Osteoblast (primary cell): ENCODE measurements at places on chromosomes 7 and 10.

DNA sequence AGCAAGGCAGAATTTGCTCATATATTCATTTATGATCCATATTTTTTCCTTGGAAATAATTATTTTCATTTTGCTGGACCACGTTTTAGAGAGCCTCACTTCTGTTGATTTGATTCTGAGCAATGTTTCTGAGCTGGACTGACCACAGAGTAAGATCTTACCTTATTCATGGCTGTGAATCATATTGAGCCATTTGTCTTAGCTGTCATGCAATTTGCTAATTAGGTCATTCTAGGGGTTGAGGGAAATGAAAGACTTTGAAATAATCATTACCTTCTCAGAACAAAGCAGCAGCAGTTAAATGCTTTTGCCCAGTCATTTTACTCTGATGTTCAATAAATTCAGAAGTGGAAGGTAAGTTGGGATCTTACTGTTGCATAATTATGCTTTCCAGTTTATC is 251.4 kb downstream of the SDK1 start:
- no peak for DNase-seq

DNA sequence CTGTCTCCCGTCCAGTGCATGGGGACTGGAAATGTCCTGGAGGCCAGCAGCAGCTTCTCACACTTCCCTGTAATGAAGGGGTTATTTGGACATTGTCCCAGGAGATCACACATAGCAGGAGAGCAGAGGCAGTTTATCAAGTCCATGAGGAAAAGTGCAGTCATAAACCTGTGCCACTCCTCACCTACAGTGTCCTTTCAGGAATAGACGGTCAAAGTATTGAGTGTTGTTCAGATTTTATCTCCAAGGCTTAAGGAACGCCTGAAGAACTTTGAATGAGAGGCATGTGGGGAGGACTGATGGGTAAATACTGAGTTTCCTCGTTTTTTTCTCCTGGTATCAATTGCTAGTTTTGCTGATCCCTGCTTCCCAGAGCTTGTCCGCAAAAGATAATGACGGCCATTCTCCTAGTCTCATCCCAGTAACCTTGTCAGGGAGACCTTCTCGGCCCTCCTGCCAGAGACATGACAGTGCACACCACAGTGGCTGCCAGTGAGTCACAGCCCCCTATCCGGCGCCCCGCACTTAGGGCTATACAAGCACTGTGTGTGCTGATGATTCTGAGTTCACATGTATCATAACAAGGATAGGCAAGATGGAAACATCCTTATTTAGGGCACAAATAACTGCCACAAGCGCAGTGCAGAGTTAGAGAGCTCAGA is 495.5 kb upstream of the MGMT start:
- DNase-seq, result no peak

DNA sequence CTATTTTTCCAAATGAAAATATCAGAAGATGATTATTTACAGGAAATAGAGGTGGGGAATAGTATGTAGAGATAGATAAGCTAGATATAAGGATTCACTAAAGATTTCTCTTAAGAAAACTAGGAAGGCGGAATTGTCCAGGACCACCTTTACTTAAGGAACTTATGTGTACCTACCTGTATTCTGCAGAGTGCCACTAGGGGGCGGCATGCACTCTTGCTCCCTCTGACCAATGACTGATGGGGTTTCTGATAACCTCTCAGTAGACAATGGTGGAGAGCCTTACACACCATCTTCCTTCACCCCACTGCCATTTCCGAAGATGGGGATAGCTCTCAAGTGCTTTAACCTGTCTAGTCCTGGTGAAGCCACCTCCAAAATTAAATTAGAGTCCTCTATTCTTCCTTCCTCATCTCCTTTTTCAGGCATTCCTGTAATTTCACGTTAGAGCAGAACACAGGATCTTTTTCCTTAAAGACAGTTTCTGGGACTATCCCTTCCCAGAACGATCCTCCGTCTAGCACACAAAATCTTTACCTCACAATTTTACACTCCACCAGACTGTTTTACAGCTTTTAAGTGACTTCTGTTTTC is 453.1 kb downstream of the SORCS1 start:
- no peak for DNase-seq

DNA sequence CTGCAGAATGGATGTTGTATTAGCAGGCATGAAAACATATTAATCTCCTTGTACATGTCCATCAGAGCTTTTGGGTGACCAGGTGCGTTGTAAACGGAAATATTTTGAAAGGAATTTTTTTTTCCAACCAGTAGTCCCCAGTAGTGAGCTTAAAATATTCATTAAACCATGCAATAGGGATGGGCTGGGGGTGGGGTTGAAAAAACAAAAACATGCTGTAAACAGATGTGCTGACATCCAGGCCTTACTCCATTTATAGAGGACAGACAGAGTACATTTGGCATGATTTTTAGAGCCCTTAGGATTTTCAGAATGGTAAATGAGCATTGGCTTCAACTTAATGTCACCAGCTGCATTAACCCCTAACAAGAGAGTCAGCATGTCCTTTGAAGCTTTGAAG is 50.2 kb downstream of the PTPN12 start:
- DNase-seq, result no peak

DNA sequence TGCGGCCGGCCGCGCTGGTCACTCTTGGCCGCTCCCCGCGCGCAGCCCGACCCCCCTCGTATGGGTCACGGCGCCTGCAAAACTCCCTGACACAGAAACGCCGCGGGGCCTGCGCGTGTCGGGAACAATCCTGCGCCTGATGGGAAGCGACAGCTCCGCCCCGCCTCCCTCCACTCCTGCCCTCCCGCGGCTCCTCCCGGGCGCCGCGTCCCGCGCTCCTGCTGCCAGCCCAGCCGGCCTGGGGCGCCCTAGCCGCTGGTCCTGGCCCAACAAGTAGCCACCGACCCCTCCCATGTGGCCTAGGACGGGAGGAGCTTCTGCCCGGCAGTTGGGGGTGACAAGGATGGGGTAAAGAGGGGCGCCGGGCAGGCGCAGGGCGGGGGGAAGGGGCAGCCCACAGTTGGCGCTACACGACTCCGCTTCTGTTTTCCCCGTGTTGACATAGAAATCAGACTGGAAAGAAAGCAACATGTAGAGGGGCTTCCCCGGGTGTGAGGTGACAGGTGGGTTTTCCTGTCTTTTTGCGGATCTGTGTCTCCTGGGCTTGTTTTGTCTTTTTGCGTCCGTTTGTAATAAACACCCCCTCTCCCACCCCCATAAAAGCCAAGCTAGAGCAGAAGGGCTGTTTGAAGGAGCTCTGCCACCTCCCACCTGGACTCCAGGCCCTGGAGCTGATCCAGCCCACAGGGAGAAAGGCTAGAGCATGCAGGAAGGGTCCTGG is 35.1 kb upstream of the PAX2 start:
- peak; percentile 69 for DNase-seq

- DNase-seq, result no peak
Observed at GRCh38 chr10:324593-324992, 189.3 kb downstream of the ZMYND11 start.

DNA sequence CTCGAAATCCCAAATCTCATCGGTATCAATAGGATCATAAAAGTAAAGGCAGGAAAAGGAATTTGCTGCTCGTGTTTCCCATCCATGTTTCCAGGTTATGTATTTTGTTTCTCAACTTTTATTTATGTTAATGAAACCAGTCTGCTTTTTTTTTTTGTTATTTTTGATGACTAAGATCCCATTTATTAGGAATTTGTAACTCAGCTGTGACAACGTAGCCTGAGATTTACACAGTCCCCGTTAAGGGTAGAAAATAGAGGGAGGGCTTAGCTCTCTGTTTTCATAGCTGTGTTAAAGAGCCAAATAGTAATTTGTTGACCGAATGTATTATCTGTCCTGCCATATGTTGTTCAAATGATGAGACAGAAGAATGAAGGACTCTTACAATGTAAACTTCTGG is 164.0 kb downstream of the MGMT start:
- peak; percentile 87 for DNase-seq

GRCh38 chr7:135859538-135859937 is 110.9 kb upstream of the FAM180A start:
- DNase-seq, result peak; percentile 31

DNA sequence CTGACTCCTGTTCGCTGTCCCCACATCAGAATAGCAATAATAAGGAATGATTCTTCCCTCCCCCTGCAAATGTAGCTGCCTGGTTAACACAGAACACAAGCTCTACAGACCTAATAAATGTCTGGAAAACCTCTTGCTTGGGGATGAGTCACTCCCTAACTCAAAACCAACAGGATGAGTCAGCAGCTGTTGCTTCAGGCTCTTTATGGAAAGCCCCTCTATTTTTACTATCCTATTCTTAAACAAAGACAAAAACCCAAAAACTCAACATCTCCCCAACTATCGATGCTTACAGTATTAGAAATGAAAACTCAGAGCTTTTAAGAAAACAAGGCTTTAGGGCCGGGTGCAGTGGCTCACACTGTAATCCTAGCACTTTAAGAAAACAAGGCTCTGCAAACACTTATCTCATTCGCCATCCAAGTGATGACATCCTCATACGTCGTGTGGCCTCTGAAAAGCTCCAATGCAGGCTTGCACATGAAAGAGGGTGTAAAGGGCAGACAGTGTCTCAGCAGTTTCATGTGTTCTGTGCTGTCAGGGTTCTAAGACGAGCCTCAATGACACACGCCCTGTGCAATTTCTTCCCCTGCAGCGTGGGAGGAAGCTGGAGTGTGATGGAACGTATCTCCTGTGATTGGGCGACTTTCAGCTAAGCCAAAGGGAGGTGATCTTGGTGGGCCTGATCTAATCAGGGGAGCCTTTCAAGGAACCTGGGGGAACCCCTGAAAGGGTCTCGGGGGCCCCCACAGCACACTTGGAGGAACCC is 70.1 kb downstream of the AMZ1 start:
- DNase-seq, result peak; percentile 94

DNA sequence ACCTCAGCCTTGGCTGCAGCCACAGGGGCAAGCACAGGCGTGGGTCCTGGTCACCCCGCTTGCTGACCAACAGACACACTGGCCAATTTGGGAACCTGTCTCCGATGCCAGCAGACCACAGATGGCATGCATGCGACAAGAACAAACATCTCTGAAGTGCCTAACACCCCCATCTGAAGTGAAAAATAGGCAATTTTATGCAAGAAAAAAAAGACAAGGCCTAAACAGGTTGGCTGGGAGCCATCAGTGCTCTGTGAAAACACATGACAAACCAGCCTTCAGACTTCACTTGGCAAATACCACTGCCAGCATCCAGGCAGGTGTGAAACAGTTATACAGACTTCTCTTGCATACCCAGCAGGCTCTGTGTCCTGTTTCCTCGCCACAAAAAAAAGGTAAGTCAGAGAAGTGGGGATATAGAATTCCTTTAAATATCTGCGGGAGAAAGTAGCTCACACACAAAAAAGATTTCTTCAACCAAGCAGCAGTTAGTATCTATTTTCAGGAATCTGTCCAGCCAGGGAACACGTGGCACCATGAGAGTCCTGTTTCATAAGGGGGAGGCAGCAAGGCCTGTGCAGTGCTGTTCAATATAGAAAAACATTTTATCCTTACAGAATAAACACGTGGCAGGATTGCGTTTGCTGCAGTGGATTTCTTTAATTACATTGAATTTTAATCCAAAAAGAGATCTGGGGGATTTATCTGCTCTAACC is 293.4 kb upstream of the MKLN1 start:
- DNase-seq, result no peak

- no peak for DNase-seq
Observed at GRCh38 chr7:116261904-116262303, 51.6 kb downstream of the TES start.

GRCh38 chr7:8613191-8613590 is 179.8 kb downstream of the NXPH1 start:
- no peak for DNase-seq

DNA sequence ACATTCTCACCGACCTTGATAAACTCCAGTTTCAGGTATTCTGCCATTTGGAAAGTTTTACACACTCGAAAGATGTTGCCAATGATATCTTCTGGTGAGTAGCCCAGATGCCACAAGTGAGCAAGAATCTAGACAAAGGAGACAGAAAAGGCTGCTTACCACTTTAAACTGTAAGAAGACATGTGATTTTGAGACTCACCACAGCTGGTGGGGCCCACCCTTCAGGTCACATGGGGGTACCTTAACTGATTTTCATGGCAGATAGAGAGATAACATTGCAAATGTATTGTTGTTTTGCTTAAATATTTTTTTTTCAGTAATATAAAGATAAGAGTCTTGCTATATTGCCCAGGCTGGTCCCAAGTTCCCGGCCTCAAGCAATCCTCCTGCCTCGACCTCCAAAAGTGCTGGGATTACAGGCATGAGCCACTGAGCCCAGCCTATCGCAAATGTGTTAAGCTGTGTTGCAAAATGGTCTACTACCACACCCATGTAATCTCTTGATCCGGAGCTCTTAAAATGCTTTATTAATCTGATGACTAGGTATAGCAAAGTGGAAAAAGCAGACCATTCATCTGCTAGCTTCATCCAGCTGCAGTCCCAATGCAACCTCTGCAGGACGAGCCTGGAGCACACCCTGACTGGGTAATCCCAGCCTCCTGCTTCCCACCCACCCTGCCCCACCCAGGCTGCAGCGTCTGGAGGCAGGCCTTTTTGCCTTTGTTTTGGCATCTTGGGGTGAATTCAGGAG is 18.5 kb downstream of the RFC2 start:
- DNase-seq, result no peak

DNA sequence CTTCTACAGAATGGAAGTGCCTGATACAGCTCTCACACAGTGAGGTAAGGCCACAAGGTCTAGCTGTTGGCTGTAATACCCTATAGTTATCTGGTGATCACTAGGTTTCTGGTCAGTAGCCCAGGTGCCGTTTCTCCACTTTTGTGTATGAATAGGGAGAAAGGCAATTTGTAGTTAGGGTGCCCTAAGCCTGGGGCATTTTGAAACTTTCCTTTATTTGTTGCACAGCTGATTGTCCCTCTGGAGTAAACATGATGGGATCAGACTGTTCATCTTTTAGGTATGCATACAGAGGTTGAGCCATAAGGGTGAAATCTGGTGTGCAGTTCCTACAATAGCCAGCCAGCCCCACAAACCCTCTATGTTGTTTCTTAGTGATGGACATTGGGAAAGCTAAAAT is 112.4 kb downstream of the ANKRD26 start:
- no peak for DNase-seq

- DNase-seq, result peak; percentile 67
Observed at GRCh38 chr10:30637881-30638467, 8.4 kb upstream of the LYZL2 start.

- no peak for DNase-seq
Observed at GRCh38 chr7:156792611-156793010, 100.4 kb downstream of the LMBR1 start.

DNA sequence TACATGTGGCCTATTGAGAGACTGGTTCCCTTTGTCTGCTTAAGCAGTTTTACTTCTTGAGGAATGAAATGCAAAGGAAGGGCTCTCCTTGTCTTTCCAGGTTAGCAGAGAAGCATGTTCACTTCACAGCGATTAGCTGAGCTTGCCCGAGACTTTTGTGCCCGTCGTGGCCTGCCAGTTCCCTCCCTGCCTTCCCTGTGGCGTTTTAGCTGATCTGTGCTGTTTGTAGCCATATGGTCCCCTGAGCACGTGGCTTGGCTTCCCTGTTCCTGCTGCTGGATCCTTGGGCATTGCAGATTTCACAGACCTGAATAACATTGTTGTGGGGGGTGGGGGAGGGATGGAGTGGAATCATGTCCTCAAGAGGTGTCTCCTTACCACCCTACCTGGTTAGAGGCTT is 61.8 kb downstream of the SND1 start:
- DNase-seq, result no peak
